ENCODE measurements at places on chromosomes 3 and 15.

GRCh38 chr3:82259994-82260393 is 498.5 kb upstream of the GBE1 start:
- DNase-seq: no peak

- DNase-seq: no peak
Measured at GRCh38 chr3:86951322-86951721, 39.6 kb downstream of the VGLL3 start.

- DNase-seq: no peak
Measured at GRCh38 chr15:87826119-87826747, 430.3 kb downstream of the NTRK3 start.

- DNase-seq: no peak
Measured at GRCh38 chr15:88493844-88494243, 26.3 kb downstream of the MRPS11 start.

- no peak for DNase-seq
Measured at GRCh38 chr3:85258819-85259218, 300.0 kb downstream of the CADM2 start.

DNA sequence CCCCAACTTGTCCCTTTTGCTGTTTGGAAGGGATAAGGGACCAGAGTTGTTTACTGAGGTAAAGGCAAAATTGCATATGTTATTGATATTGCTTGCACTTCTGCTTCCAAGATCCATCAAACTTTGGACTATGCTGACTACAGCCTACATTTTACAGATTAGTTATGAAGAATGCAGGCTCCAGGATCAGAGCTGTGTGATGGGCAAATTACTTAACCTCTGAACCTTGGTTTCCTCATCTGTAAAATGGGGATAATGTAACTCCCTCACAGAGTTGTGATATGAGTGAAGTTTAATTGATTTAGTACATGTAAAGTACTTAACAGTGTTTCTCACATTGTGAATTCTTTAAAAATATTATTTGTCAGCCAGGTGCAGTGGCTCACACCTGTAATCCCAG is 15.9 kb downstream of the FAIM start:
- DNase-seq: no peak

DNA sequence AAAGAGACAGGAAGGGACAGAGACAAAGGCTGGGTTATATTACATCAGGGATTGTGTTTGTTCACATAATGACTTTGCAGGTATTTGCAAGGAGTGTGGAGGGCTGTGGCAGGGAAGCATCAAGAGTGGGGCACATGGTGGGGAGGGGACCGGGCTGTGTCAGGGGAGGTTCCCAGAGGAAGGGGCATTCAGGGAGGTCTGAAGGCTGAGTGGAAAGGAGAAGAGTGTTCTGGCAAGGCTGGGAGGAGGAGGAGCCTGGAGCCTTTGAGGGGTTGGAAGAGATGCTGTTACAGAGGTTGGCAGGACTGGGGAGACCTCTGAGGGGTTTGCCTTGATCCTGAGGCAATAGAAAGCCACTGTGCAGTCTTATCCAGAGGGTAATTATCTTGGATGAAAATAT is 49.4 kb downstream of the EXOG start:
- no peak for DNase-seq

DNA sequence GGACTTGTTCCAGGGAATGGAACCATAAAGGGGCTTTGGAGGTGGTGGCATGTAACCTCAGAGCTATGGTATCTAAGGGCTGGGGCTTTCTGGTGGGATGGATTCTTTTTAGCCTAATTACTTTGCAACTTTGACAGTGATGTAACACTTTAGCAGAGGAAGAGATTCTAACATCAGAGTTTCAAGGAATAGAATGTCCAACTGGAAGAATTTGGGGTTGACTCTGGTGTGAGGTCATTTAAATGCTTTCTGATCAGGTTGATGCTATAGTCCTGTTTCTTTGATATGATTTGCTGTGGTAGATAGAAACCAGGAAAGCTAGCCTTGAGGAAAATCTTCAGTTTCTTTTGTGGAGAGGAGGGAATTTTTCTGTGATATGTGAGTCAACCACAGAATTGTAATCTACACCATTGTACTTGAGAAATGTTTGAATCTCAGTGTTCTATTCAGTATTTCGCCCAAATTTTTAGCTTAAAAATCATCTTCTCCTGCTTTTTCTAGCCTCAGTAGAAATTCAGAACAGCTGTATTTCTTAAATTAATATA is 40.0 kb downstream of the ATP2C1 start:
- DNase-seq: no peak

DNA sequence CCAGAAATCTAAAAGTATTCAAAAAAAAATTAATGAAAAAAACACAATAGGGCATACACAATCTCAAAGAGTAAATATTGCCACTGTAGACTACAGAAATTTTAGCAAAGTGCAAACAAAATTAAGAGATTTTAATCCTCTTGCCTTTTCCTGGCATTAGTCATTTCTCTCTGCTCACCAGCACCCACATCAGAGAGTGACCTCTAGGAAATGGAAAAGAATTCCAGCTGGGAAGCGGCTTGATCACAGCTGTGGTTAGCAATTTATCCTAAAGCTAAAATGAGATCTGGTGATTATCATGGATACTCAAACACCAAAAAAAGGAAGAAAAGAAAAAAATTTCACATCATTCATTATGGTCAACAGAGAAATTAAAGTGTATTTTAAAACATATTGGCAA is 7.5 kb downstream of the CSNK1G1 start:
- no peak for DNase-seq

DNA sequence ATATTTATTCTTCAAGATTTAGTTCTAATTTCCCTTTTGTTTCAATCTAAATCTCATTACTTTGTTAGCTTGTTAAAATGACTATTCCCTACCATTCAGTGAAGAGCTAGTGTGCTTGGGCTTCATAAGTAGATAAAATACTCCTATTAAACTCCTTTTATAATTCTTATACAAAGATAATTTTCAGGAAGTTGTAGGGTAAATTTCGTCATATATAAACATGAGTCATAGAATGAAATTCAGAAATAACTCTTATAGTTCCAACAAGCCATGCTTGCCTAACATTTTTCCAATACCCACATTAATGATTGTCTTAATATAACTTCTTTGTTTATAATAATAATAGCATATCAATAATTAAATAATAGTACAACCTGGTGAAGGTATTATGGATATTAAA is 407.3 kb downstream of the NAALADL2 start:
- DNase-seq: no peak

GRCh38 chr3:1272546-1273265 is 179.9 kb downstream of the CNTN6 start:
- no peak for DNase-seq

DNA sequence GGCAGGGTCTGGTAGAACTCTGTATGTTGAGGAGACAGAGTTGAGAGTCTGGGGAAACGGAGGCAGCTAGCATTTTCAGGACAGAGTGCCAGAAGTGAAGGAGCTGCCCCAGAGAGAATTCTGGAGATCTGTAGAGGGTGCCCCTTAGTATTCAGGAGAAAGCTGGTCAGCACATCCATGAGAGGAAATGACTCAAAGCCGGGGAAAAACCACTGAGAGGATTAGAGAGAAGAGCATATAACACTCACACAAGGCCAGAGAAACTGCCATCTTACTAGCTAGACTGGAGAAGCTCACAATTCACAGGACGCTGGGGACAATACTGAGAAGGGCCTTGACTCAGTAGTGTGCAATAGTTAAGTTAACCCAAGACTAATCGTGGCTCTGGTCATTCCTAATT is 75.7 kb upstream of the DPPA4 start:
- DNase-seq: no peak

DNA sequence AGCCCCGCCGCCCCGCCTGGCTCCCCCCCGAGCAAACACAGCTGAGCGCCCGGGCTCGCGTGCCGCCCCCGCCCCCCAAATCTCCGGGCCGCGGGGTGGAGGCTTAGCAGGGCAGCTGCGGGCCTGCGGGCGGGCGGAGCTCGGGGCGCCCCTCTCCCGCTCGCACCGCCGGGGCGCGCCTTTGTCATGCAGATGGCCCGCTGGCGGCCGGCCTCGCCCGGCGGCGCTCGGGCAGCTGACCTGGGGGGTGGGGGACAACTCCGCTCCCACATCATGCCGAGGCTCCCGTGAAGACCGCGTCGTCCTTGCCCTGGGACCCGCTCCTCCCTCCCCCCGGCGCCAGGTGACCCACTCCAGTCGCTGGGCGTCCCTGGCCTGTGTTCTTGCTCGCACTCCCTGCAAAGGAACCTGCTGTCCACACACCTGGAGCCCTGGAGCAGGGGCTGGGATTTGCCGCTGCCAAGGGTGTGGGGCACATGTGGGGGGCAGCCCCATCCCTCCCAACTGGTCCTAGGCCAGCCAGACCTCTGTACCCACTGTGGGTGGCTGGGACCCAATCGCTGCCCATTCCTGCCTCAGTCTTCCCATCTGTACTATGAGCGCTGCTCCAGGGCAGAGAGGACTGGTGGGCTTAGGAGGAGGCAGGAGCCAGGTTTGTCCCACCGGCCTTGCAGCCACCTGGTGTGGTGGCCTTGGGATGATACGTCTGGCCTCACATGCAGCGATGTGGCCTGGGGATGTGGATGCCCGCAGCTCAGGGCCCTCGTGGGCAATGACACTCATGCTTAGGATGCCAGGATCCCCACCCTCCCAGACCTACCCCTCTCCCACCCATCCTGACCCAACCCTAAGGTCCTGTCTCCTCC is 33.5 kb downstream of the DNAJB8 start:
- DNase-seq: no peak
